ENCODE measurements at places on chromosomes 1 and 21.
A peak's percentile ranks its signal among the peaks of the same experiment; 100 is the strongest.

GRCh38 chr1:186655876-186656275 is 24.3 kb downstream of the PTGS2 start:
- H3K27ac ChIP-seq, result no peak overlapping the region
- H3K36me3 ChIP-seq, result no peaks in the 10 kb centered on the region
- no peak for DNase-seq

- no peak for DNase-seq
- H3K4me3 ChIP-seq, result no peak overlapping the region
- H3K27me3 ChIP-seq, result no peaks in the 10 kb centered on the region
- H3K36me3 ChIP-seq, result no peaks in the 10 kb centered on the region
Measured at GRCh38 chr1:64295561-64295960, 92.1 kb downstream of the UBE2U start.

DNA sequence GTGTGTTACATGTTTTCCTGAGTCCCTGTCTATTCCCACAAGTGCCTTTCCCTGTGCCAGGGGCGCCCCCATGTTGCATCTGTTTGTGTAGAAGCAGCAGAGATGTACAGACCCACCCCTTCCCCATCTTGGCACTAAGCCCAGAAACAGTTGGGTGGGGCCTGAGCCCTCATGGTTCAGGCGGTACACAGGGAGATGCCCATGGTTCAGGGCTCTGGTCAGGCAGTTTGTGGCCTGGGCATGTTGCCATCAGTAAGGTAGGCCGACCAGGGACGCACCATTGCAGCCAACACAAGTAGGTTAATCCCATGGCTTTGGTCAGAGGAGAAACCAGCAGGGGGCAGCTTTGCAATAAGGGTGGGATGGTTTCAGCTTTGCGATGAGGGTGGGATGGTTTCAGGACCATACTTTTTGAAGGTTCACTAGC is 914 bp upstream of the ADGRB2 start:
- no peaks in the 10 kb centered on the region for H3K36me3 ChIP-seq
- H3K4me1 ChIP-seq, result peaks cover 32% of the 10 kb centered on the region
- no peak overlapping the region for H3K27ac ChIP-seq
- no peaks in the 10 kb centered on the region for H3K27me3 ChIP-seq
- H3K4me3 ChIP-seq, result no peak overlapping the region

- DNase-seq, result no peak
- peaks cover 6% of the 10 kb centered on the region for H3K4me1 ChIP-seq
- no peak overlapping the region for H3K4me3 ChIP-seq
- H3K27me3 ChIP-seq, result no peaks in the 10 kb centered on the region
Measured at GRCh38 chr1:44024031-44024902, 7.0 kb downstream of the SLC6A9 start.

GRCh38 chr1:22801761-22802160 is 91.1 kb downstream of the EPHB2 start:
- no peaks in the 10 kb centered on the region for H3K36me3 ChIP-seq
- no peaks in the 10 kb centered on the region for H3K4me1 ChIP-seq
- no peak for DNase-seq
- peak overlapping the region; percentile 30 for H3K27ac ChIP-seq
- H3K4me3 ChIP-seq, result no peak overlapping the region
- H3K27me3 ChIP-seq, result no peaks in the 10 kb centered on the region

DNA sequence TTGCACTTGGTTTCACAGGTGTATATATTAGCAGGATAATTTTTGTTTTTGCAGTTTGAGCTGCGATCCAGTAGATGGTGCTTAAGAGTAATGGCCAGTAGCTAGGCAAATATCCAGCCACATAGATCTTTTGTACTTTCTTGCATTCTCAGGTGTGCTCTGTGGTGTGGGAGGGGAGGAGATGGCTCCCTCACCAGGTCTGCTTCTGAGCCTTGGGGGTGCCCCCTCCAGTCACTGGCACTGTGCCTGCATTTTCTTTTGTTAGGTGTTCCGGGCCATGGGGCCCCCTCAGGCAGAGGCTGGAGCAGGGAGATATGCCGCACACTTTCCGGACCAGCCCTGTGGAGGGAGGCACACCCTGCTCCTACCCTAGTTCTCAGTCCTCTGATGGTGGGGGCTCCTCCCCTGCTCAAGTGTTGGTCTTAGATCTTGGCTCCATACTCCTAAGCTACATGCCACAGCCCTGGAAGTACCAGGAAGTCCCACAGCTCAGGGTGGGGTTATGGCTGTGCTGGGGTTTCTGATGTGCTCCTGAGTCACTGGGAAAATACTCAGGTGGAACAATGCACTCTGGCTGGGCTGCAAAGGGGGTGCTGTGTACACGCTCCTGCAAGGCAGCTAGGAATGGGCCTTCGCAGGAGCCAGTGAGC is 197.6 kb upstream of the DMRTA2 start:
- no peak overlapping the region for H3K27ac ChIP-seq
- no peaks in the 10 kb centered on the region for H3K36me3 ChIP-seq
- H3K4me1 ChIP-seq, result no peaks in the 10 kb centered on the region
- no peaks in the 10 kb centered on the region for H3K27me3 ChIP-seq

- H3K4me1 ChIP-seq, result no peaks in the 10 kb centered on the region
- H3K36me3 ChIP-seq, result no peaks in the 10 kb centered on the region
- no peak overlapping the region for H3K27ac ChIP-seq
- H3K27me3 ChIP-seq, result peaks cover 3% of the 10 kb centered on the region
- H3K4me3 ChIP-seq, result no peak overlapping the region
Measured at GRCh38 chr1:223683586-223684487, 18.3 kb upstream of the CAPN8 start.

GRCh38 chr1:111085676-111086075 is 54.2 kb downstream of the DRAM2 start:
- no peaks in the 10 kb centered on the region for H3K36me3 ChIP-seq
- no peak for DNase-seq
- no peak overlapping the region for H3K4me3 ChIP-seq
- H3K27me3 ChIP-seq, result no peaks in the 10 kb centered on the region
- no peak overlapping the region for H3K27ac ChIP-seq
- H3K4me1 ChIP-seq, result no peaks in the 10 kb centered on the region

- H3K36me3 ChIP-seq, result no peaks in the 10 kb centered on the region
- peak overlapping the region; percentile 90 for H3K27ac ChIP-seq
- no peak for DNase-seq
- peak overlapping the region; percentile 41 for H3K4me3 ChIP-seq
- H3K27me3 ChIP-seq, result no peaks in the 10 kb centered on the region
- H3K4me1 ChIP-seq, result no peaks in the 10 kb centered on the region
Measured at GRCh38 chr21:41926117-41926806, 27.6 kb downstream of the C2CD2 start.

DNA sequence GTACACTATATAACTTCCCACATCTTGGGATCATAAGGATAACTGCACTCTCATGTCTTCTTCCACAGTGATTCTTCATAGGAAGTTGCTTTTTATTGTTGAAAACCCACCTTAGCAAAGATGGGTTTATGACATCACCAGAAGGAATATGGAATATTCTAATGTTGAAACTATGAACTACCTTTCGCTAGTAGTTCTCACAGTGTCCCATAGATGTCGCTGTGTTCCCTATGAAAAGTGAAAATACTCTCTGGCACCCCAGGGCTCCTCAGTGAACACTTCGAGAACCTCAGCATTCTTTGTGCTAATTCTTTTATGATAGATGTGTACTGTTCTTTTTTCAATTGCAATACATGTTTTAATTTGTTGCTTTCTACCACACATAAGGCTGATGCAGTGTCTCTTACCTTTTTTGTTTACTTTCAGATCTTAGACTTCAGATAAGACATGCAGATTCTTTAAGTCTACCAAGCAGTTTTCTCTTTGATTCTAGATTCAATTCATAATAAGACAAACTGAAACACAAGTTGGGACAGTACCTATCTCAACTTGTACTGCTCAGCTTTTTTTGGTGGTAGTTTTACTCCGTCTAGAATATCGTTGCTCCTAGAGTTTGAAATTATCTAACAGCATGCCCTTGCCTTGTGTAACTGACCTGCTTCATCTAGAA is 90.8 kb downstream of the GTF2B start:
- H3K36me3 ChIP-seq, result peaks cover under 1% of the 10 kb centered on the region
- H3K4me1 ChIP-seq, result no peaks in the 10 kb centered on the region
- no peak overlapping the region for H3K27ac ChIP-seq
- no peaks in the 10 kb centered on the region for H3K27me3 ChIP-seq
- DNase-seq, result peak; percentile 40
- H3K4me3 ChIP-seq, result no peak overlapping the region

DNA sequence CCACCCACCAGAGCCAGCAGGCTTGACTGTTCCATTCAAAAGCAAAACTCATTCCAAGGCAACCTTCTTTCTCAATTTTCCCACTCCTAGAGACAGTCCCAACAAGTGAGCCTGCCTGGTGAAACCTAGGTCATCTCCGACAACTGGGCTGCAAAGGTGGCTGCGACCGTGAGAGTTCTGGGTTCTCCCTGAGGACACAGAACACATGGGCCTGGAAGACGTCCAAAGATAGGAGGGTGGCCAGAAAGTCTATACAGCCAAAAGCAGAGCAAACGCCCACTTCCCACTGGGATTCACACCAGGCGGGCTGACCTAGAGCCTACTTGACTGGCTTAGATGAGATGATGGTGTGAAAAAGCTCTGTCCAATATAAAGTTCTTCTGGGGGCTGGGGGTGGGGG is 90.2 kb upstream of the GRIK3 start:
- no peak overlapping the region for H3K4me3 ChIP-seq
- H3K36me3 ChIP-seq, result no peaks in the 10 kb centered on the region

GRCh38 chr1:44405031-44405797 is at the start of gene RNF220:
TSS of gene RNF220 (plus strand) at chr1:44405255.
- peak within 1 kb of the TSS; percentile 58 for H3K4me3 ChIP-seq
- no peak for DNase-seq
- H3K4me1 ChIP-seq, result peaks cover 52% of the 10 kb centered on the region
- H3K27me3 ChIP-seq, result peaks cover 98% of the 10 kb centered on the region
- H3K27ac ChIP-seq, result peak within 1 kb of the TSS; percentile 58

- no peak overlapping the region for H3K27ac ChIP-seq
- no peaks in the 10 kb centered on the region for H3K36me3 ChIP-seq
- no peak overlapping the region for H3K4me3 ChIP-seq
- DNase-seq, result no peak
Measured at GRCh38 chr1:83075107-83075506, 923.8 kb downstream of the TTLL7 start.

- H3K4me1 ChIP-seq, result no peaks in the 10 kb centered on the region
- no peak overlapping the region for H3K27ac ChIP-seq
- no peak overlapping the region for H3K4me3 ChIP-seq
- H3K36me3 ChIP-seq, result no peaks in the 10 kb centered on the region
Measured at GRCh38 chr1:194026422-194026821, 840.0 kb upstream of the B3GALT2 start.

GRCh38 chr1:88983791-88984559 is 8.5 kb downstream of the KYAT3 start:
- H3K27ac ChIP-seq, result peak overlapping the region; percentile 92
- no peak for DNase-seq
- peak overlapping the region; percentile 25 for H3K4me3 ChIP-seq

DNA sequence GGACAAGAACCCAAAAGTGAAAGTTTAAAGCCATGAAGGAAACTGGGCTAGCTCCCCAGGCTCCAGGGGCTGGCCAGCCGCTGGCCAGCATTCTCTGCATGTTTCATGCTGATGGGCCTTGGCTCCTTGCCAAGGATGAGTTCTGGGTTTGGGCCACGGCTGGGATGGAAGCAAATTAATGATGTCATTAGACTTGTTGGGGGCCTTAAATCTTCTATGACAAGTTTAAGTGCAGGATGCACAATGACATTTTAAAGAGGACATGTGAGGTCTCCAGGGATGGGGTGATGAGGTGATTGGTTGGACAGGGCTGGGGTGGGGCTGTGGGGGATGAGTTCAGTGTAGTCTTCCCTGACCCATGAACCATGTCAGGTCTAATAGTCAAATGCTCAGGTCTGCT is 199.6 kb downstream of the TRABD2B start:
- H3K36me3 ChIP-seq, result no peaks in the 10 kb centered on the region
- no peaks in the 10 kb centered on the region for H3K4me1 ChIP-seq
- no peak overlapping the region for H3K4me3 ChIP-seq
- DNase-seq, result no peak
- H3K27ac ChIP-seq, result no peak overlapping the region

DNA sequence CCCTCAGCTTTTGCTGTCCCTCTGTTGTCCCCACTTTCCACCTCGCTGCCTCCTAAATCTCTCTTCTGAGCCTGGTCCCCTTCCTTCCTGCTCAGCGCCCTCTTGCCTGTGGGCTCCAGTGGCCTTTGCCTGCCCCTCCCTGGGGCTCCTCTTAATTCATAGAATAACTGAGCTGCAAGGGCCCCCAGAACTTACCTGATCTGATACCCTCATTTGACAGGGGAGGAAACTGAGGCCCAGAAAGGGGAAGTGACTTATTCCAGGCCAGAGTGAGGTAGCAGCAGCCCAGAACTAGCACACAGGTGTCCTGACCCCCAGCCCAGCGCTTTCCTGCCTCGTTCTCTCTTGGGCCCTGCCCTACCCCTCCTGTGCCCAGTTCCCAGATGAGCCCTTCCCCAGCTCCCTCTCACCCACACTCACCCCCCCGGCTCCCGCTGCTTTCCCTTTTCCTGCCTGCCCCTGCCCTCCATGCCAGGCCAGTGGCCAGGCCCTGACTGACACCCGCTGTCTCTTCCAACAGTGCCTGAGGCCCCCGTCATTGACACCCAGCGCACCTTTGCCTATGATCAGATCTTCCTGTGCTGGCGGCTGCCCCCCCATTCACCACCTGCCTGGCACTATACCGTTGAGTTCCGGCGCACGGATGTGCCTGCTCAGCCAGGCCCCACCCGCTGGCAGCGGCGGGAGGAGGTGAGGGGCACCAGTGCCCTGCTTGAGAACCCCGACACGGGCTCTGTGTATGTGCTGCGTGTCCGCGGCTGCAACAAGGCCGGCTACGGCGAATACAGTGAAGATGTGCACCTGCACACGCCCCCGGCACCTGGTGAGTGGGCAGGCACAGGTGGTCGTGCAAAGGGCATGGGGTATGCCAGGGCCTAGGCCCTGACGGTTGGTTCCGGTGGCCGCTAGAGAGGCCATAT is 5.7 kb downstream of the TRIM46 start:
- H3K27me3 ChIP-seq, result peaks cover 6% of the 10 kb centered on the region
- DNase-seq, result no peak
- peaks cover 8% of the 10 kb centered on the region for H3K36me3 ChIP-seq
- H3K27ac ChIP-seq, result peak overlapping the region; percentile 77
- peaks cover 51% of the 10 kb centered on the region for H3K4me1 ChIP-seq
- H3K4me3 ChIP-seq, result no peak overlapping the region

DNA sequence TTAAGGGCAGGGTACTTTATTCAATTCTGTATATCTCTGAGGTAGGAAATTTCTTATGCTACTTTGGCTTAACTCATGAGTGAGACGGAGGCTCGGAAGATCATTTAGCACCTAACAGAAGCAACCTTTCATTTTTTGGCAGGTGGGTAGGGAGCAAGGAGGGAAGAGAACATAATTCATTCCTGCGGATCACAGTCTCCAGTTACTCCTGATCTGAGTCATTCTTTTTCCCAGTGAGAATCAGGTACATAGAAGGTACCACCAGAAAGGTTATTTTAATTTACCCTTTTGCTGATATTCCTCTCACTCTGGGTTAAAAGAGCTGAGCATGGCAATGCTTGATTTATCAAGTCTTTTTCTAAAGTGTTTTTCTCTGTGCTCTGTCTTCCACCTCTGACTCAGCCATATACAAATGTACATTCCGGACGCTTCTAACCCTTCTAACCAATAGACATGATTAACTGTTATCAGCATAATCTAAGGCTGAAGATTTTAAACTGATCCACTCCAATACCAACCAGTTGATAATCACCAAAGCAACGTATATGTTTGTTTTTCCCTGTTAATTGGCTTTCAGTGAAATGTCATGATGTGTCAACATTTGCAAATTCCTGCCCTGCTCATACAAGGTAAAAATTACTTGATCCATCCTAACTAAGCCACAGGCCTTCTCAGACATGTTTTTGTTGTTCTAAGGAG is 271.7 kb downstream of the DUSP10 start:
- no peak overlapping the region for H3K4me3 ChIP-seq
- no peak overlapping the region for H3K27ac ChIP-seq
- H3K36me3 ChIP-seq, result no peaks in the 10 kb centered on the region
- no peak for DNase-seq
- H3K27me3 ChIP-seq, result no peaks in the 10 kb centered on the region
- H3K4me1 ChIP-seq, result no peaks in the 10 kb centered on the region

GRCh38 chr1:157704878-157705277 is 4.3 kb upstream of the FCRL3 start:
- no peaks in the 10 kb centered on the region for H3K36me3 ChIP-seq
- H3K27me3 ChIP-seq, result no peaks in the 10 kb centered on the region
- no peak overlapping the region for H3K4me3 ChIP-seq
- H3K4me1 ChIP-seq, result no peaks in the 10 kb centered on the region
